ENCODE measurements at places on chromosomes 6 and 20. TPM values are rescaled to one million over a fixed set of nuclear protein-coding genes. Genes with fewer than 3 reads are reported as not detected.

DNA sequence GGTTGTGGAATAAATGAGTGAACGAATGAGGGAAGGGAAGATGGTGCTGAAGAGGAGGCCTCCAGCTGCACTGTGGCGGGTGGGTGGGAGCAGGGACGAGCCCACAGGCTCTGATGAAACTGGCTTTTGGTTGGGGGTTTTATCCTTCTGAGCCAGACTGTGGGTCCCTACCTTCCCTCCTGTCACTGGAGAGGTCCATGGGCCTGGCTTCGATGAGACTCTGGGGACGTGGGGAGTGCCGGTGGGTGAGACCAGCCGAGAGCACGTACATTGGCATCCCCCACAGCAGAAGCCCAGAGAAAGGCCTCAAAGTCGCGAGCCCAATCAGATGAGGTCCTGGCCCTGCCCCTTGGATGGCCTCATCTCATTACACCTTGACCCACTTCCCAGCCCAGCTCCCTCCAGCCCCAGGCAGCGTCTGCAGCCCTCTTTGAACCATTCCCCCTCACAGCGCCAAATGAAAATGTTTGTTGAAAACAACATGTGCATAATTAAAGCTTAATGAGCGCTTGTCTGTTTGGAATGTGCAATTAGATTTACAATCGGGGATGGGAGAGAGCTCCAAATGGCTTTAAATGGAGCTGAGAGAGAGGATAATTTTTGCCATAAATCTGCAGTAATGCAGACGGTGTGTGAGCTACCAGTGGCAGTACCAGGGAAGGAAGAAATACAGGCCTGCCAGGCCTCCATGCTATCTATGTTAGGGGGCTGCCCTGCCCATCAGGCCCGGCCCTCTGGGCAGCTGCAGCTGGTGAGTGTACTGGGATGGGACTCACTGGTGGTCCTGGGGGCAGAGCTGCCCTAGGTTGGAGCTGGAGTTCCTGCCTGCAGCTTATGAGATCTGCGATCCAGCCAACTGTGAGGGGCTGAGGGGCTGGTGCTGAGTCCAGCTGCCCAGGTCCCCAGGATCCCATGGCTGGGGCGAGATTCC is 47.2 kb downstream of the TOX2 start:
- H3K27ac ChIP-seq, result no peak overlapping the region
- peaks cover 44% of the 10 kb centered on the region for H3K4me1 ChIP-seq
- no peaks in the 10 kb centered on the region for H3K27me3 ChIP-seq
- no peaks in the 10 kb centered on the region for H3K36me3 ChIP-seq
- DNase-seq, result no peak

- DNase-seq, result no peak
- H3K27ac ChIP-seq, result no peak overlapping the region
- H3K4me1 ChIP-seq, result no peaks in the 10 kb centered on the region
- H3K4me3 ChIP-seq, result no peak overlapping the region
- H3K36me3 ChIP-seq, result no peaks in the 10 kb centered on the region
Measured at GRCh38 chr6:54431466-54431865, 123.2 kb downstream of the TINAG start.

- no peaks in the 10 kb centered on the region for H3K4me1 ChIP-seq
- DNase-seq, result no peak
- no peak overlapping the region for H3K4me3 ChIP-seq
- H3K27me3 ChIP-seq, result no peaks in the 10 kb centered on the region
Measured at GRCh38 chr6:20755631-20756030, 221.4 kb downstream of the CDKAL1 start.

GRCh38 chr20:46108435-46108841 is 9.7 kb upstream of the CD40 start:
- no peaks in the 10 kb centered on the region for H3K27me3 ChIP-seq
- no peaks in the 10 kb centered on the region for H3K36me3 ChIP-seq
- no peak overlapping the region for H3K27ac ChIP-seq
- no peak overlapping the region for H3K4me3 ChIP-seq
- no peak for DNase-seq

DNA sequence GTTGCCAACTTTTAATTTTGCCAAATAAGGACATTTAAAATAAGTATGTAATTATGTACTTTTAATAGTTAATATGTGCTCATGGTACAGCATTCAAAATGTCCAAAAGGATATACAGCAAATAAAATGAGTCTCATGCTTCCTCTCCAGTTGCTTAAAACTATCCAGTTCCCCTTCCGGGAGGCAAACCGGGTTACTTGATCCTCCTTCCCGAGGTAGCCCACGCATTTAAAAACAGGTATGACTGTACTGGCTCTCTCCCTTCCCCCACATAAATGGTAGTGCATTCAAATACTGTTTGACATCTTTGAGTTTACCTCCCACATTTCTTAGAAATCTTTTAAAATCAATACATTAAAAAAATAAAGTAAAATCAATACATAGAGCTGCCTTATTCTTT is 66.4 kb downstream of the PHF20 start:
- peaks cover 13% of the 10 kb centered on the region for H3K36me3 ChIP-seq
- H3K4me3 ChIP-seq, result no peak overlapping the region
- H3K27me3 ChIP-seq, result no peaks in the 10 kb centered on the region
- no peak overlapping the region for H3K27ac ChIP-seq
- peaks cover 14% of the 10 kb centered on the region for H3K4me1 ChIP-seq
- no peak for DNase-seq

DNA sequence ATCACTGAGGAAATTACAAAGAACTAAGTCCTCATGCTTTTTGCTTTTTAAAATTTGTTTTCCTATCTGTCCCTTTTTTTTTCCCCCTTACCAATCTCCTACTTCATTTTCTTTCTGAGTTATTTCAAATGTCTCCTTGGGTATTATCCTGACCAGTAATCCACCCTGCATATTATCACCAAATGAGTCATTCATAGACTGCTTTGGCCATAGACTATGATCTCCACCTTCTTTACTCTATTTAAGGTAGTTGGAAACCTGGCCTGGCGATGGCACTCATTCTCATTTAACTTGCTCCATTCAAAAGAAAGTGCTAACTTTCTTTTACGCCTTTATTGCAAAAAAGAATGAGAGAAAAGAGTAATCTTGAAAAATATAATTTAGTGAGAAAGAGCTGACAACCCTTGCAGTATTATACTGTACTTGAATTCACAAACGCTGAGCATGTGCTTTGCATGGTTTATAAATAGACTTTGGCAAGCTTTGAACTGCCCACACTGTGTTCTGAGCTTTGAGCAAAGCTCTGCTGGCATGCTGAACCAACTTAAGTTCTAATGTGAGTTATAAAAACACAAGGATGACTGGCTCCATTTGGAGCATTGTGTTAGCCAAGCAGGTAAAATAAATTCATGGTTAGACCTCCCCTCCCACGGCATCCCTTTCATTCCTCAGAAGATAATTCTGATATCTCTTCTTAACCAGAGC is 198.9 kb downstream of the NKAIN2 start:
- no peak overlapping the region for H3K4me3 ChIP-seq
- DNase-seq, result no peak
- no peaks in the 10 kb centered on the region for H3K27me3 ChIP-seq
- no peak overlapping the region for H3K27ac ChIP-seq
- H3K4me1 ChIP-seq, result no peaks in the 10 kb centered on the region

DNA sequence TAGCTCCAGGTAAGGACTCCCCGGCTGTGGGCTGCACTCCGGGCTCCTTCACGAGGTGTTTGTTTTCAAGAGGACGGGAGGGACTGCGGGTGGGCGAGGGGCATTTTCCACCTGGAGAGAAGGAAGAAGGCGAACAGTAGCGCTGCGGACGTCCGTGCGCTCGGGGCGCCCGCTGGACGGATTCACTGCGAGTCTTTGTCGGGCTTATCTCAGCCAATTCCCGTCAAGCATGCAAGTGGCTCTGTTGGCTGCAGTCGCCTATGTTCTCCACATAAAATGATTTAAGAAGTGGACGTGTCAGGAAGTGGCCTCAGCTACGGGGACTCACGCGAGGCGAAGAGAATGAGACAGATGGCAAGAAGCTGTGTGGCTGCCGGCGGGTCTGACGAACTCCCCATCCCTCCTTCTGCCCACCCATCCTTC is 332 bp downstream of the GRIK2 start:
- H3K27ac ChIP-seq, result no peak overlapping the region
- H3K4me3 ChIP-seq, result peak overlapping the region; percentile 48
- H3K36me3 ChIP-seq, result no peaks in the 10 kb centered on the region
- DNase-seq, result no peak
- H3K4me1 ChIP-seq, result peaks cover 23% of the 10 kb centered on the region

DNA sequence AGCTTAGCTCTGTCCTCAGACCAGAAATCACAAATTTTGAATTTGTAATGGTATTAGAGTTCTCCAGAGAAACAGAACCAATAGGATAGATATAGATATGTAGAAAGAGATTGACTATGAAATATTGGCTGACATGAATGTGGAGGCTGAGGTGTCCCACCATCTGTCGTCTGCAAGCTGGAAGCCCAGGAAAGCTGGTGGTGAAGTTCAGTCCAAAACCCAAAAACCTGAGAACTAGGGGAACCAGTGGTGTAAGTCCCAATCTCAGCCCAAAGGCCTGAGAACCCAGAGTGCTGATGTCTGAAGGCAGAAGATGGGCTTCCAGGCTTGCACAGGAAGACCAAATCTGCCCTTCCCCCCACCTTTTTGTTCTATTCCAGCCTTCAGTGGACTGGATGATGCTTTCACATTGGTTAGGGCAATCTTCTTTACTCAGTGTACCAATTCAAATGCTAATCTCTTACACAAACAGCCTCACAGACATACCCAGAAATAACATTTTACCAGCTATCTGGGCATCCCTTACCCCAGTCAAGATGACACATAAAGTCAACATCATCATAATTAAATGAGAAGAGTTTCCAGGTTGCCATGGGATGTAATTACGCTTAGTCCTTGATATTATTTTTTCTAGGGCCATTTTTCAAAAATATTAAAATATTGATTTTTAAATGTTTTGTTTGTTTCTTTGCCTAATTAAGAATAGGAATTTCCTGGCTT is 570.8 kb downstream of the UTRN start:
- no peak overlapping the region for H3K27ac ChIP-seq
- no peak overlapping the region for H3K4me3 ChIP-seq
- DNase-seq, result no peak
- H3K36me3 ChIP-seq, result peaks cover 15% of the 10 kb centered on the region

GRCh38 chr6:169008641-169009257 is 244.9 kb downstream of the THBS2 start:
- no peaks in the 10 kb centered on the region for H3K27me3 ChIP-seq
- peak; percentile 42 for DNase-seq
- no peaks in the 10 kb centered on the region for H3K36me3 ChIP-seq
- no peak overlapping the region for H3K27ac ChIP-seq
- peaks cover 5% of the 10 kb centered on the region for H3K4me1 ChIP-seq

- no peak overlapping the region for H3K27ac ChIP-seq
- H3K27me3 ChIP-seq, result no peaks in the 10 kb centered on the region
- H3K36me3 ChIP-seq, result no peaks in the 10 kb centered on the region
- no peak for DNase-seq
- no peak overlapping the region for H3K4me3 ChIP-seq
- peaks cover 17% of the 10 kb centered on the region for H3K4me1 ChIP-seq
Measured at GRCh38 chr20:57804470-57805250, 94.8 kb upstream of the PMEPA1 start.

- H3K27ac ChIP-seq, result no peak overlapping the region
- no peak for DNase-seq
- no peaks in the 10 kb centered on the region for H3K4me1 ChIP-seq
Measured at GRCh38 chr20:22615425-22615824, 31.1 kb upstream of the FOXA2 start.

DNA sequence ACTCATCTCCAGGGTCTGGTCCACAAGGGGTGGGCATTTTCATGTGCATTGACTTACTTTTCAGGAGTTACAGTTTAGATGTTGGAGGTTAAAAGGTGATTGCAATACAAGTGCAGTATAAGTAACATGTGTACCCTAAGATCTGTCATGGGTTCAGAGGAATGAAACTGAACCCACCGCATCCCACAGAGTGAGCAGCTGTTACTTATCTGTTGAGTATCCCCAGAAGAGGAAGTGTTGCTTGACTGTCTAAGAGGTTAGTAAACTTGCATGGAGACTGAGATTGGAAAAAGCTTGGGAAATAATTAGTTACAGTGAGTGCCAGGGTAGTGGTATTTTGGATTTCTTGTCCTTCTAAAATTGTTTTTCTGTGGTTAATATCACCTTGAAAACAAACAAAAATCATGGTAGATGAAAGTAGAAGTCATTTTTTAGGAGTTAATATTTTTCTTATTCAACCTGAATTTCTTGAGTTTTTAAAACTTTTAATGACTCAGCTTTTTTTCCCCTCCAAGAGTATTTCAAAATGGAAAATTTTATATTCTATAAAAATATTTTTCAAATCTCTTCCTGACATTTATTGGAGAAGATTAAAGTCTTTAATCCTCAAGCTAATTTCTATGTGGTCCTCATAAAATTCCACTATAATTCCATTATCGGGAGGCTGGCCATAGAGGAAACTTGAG is 306.1 kb downstream of the ZNF217 start:
- no peaks in the 10 kb centered on the region for H3K36me3 ChIP-seq
- H3K27me3 ChIP-seq, result no peaks in the 10 kb centered on the region
- H3K27ac ChIP-seq, result no peak overlapping the region
- DNase-seq, result no peak

Gene SEC63
- 30.7 TPM for total RNA-seq

Gene ADAM33
- total RNA-seq, result 49.1 TPM

Gene CD93
- 24.5 TPM for total RNA-seq

Gene TTBK1
- total RNA-seq, result under 0.01 TPM

Gene GSTA3
- total RNA-seq, result not detected
